ENCODE measurements at places on chromosomes 7 and 10. TPM values are rescaled to one million over a fixed set of nuclear protein-coding genes. Genes with fewer than 3 reads are reported as not detected.

Gene JCAD
- total RNA-seq = 2.9 TPM

Gene IKZF1
- total RNA-seq = 10.9 TPM

Gene VPS37D
- total RNA-seq = not detected

Gene CYP26C1
- total RNA-seq = not detected

Gene PDE6C
- not detected for total RNA-seq

Gene HABP2
- total RNA-seq = 0.09 TPM

Gene PRR15
- total RNA-seq = 1.3 TPM

Gene STEAP4
- total RNA-seq = 50.5 TPM

Gene LIPF
- 0.57 TPM for total RNA-seq

Gene TBX20
- not detected for total RNA-seq

Gene TACC2
- 46.5 TPM for total RNA-seq

Gene GIMAP5
- total RNA-seq = 29.4 TPM

Gene GIMAP6
- 5.4 TPM for total RNA-seq

Gene MSRB2
- 9.6 TPM for total RNA-seq

Gene TYW1B
- total RNA-seq = 2.1 TPM

Gene CYP2C9
- 4.8 TPM for total RNA-seq

Gene NOS3
- total RNA-seq = 1.8 TPM

Gene XRCC2
- 1.7 TPM for total RNA-seq

Gene CRHR2
- 0.09 TPM for total RNA-seq

Gene OR2AE1
- total RNA-seq = 0.57 TPM

Gene EIF5AL1
- total RNA-seq = 0.38 TPM

Gene LRGUK
- 0.21 TPM for total RNA-seq

Gene PDE1C
- 0.88 TPM for total RNA-seq

Gene PLEKHS1
- total RNA-seq = not detected

Gene SEMA3C
- total RNA-seq = 2.6 TPM

Gene SPDYE9
- total RNA-seq = not detected

Gene SPDYE16
- not detected for total RNA-seq

Gene PGAM2
- 0.57 TPM for total RNA-seq

Gene SPACDR
- not detected for total RNA-seq

Gene PRF1
- total RNA-seq = 6.1 TPM

Gene GPR141
- not detected for total RNA-seq

Gene RBM20
- 4.5 TPM for total RNA-seq

Gene ZNF239
- 0.18 TPM for total RNA-seq

Gene RHOBTB1
- total RNA-seq = 0.11 TPM

Data from esophagus squamous epithelium (tissue), 5 donors.